NCI-H226 (cell line): ENCODE measurements at places on chromosomes 4 and X.
A peak's percentile ranks its signal among the peaks of the same experiment; 100 is the strongest.

GRCh38 chr4:113293674-113294073 is 244.2 kb downstream of the ANK2 start:
- DNase-seq = no peak

- peak; percentile 85 for DNase-seq
These were observed 16.6 kb downstream of the CLCN4 start for GRCh38 chrX:10173331-10173900.

DNA sequence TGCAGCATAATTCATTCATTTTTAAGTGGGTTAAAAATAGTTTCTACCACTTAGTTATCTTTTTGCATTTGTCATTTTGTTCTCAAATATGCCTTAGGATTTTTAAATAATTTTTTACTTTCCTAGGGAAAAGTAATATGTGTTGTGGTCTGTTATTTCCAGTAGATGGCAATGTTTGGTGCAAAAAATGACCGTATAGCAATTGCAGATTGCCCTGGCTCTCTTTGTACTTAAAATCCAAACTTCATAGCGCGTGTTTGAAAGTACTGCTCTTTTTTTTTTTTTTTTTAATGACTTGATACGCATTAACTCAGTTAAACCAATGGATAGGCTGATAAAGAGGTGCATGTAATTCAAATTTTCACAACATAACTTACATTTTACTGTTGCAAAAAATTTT is 74.4 kb upstream of the RBMX start:
- no peak for DNase-seq

- DNase-seq = no peak
These were observed 558.8 kb upstream of the GRIA3 start for GRCh38 chrX:122625239-122625638.
